Activated T-cell treated with anti-CD3 and anti-CD28 coated beads, Interleukin-2, amount 50 U/mL, for 4 hours (primary cell): ENCODE measurements at places on chromosomes 7 and 10. TPM values are rescaled to one million over a fixed set of nuclear protein-coding genes. Genes with fewer than 3 reads are reported as not detected.

CFAP43 gene
- total RNA-seq: 0.20 TPM

CCDC146 gene
- total RNA-seq: 0.96 TPM

GRCh38 chr7:50751146-50751545, 31.6 kb downstream of the GRB10 start:
- DNase-seq: no peak

DNA sequence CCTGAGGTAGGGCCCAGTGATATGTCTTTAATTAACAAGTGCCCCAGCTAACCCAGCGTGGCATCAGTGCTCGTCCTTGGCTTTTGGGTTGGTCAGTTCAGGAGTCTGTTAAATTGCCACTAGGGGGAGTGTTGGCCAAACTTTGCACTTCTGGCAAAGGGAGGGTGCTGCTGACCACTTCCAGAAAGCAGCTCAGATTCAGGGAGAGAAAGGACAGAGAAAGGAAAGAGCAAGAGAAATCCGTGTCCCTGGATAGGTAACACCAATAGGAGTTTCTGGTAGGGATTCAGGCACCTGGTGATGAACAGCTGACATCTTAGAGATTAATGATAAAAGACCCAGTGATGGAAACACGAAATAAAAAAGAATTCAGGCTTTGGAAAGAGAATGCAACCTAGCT, 243.1 kb upstream of the AOAH start:
- no peak for DNase-seq

- no peak for DNase-seq
Observed at GRCh38 chr7:98509836-98510235, 107.2 kb upstream of the NPTX2 start.

GRCh38 chr10:29951441-29951931, 107.9 kb downstream of the JCAD start:
- no peak for DNase-seq

DNA sequence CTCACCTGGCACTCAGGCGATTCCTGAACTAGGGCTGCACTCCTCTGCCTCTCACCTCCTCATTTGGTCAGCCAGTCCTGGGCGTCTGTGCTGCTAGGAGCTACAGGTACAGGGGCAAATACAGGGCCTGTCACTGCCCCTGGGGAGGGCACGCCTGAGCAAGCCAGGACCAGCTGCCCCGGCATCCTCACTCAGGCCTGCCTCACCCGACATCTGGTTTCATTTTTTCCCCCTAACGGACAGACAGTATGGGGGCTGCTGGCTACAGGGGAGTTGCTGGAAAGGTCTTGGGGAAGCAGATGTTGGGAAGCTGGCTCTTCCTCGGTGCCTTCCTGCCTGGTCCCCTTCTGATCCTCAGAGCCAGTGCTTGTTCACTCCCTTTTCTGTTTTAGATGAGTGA, 77.3 kb upstream of the PPIF start:
- no peak for DNase-seq

DNA sequence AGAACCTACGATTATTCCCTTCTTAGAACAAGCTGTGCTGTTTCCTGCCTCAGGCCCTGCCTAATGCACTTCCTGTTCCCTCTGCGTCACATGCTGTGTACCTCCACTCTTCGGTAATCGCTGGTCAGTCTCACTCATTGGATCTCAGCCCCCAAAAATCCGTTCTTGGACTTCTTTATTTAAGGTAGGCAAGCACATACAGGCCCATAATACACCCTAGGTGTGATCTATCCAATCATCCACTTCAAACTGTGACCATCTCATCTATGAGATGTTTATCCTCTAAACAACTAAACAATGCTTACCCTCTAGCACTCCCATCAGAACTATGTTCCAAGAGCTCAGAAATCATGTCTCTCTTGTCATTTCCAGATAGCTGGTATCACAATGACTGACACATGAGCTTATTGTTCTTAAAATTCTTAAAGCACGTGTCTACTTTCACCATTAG, 83.9 kb downstream of the CADPS2 start:
- no peak for DNase-seq

- no peak for DNase-seq
Observed at GRCh38 chr10:49382226-49382625, 13.7 kb downstream of the DRGX start.

- no peak for DNase-seq
Observed at GRCh38 chr10:97412891-97413304, 11.8 kb upstream of the RRP12 start.
